Stimulated activated CD4-positive, alpha-beta T cell treated with anti-CD3 and anti-CD28 coated beads, Interleukin-4, amount 100 ng/mL, for 1 hour (primary cell): ENCODE measurements at places on chromosomes 1 and 21.

GRCh38 chr1:155324717-155325602 is 4.3 kb downstream of the RUSC1 start:
- DNase-seq, result peak; percentile 24

DNA sequence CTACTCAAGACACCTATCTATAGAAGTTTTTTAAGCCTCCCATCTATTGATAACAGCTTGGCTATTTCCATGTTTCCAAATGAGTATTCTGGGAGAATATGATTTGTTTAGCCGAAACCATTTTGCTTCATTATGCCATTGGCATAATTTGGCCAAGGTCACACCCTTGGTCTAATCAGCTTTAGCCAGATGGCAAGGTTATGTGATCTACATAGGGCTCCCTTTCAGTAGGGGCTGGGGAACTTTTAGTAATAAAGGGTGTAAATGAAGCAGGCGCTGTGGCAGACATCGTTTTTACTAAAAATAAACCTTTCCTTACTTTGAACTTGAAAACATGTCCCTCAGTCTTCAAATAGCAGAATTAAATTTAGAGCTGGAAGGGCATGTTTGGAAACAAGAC is 3.0 kb upstream of the PDC start:
- no peak for DNase-seq

- no peak for DNase-seq
Measured at GRCh38 chr1:243791586-243792267, 58.3 kb downstream of the AKT3 start.

- no peak for DNase-seq
Measured at GRCh38 chr21:35159881-35160280, 110.8 kb upstream of the RUNX1 start.

- DNase-seq, result no peak
Measured at GRCh38 chr1:22287946-22288520, 145.1 kb upstream of the WNT4 start.

DNA sequence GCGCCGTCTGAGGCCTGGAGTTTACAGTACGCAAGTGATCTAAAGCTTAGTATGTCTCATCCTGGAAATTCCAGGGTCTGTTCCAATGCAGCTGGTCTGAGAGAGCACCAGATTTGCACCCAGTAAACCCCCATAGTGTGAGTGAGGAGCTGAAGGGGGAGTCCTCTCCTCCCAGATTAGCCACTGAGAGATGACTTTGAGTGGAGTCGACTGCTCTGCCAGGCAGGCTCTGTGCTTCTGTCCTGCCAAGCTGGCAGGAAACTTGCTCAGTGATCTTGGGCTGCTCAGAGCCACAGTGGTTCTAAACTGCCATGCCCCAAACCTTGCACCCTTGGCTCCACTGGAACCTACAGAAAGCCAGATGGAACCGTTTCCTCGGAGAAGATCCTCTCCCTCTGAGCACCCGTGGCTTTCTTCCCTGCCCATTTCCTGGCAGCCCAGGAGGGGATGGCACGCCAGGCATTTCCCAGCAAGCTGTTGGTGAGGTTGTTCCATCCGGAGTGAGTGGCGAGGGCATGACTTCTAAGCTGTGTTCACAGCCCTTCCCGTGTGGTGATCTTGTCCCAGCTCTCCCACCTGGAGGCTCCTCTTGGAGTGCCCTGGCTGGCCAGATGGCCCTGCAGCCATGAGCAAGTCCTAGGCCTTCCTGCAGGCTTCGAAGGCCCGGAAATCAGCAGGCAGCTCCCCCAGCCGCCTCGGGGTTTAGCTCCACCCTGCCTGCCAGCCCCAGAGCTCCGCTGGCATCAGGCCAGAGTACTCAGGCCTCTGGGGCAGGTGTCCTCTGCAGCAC is 125.9 kb upstream of the VAMP3 start:
- no peak for DNase-seq

DNA sequence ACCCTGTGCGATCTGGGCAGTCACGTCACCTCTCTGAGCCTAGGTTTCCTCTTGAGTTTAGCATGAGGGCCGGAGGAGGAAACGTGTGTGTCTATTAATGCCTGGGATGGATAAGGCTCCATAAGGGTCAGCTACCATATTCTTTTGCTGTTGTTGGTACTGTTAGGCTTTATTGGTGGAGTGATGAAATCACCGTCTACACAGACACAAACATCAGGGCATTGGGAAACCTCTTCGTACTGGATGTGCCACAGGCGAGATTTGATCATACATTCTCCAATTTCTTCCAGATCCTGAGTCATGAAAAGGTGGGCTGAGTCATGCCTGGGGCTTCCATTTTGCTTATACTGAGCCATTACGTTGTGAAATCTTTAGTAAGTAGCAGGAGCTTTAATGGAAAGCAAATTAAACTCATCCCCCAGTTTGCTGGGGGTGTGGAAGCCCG is 24.9 kb upstream of the GRHL3 start:
- no peak for DNase-seq

DNA sequence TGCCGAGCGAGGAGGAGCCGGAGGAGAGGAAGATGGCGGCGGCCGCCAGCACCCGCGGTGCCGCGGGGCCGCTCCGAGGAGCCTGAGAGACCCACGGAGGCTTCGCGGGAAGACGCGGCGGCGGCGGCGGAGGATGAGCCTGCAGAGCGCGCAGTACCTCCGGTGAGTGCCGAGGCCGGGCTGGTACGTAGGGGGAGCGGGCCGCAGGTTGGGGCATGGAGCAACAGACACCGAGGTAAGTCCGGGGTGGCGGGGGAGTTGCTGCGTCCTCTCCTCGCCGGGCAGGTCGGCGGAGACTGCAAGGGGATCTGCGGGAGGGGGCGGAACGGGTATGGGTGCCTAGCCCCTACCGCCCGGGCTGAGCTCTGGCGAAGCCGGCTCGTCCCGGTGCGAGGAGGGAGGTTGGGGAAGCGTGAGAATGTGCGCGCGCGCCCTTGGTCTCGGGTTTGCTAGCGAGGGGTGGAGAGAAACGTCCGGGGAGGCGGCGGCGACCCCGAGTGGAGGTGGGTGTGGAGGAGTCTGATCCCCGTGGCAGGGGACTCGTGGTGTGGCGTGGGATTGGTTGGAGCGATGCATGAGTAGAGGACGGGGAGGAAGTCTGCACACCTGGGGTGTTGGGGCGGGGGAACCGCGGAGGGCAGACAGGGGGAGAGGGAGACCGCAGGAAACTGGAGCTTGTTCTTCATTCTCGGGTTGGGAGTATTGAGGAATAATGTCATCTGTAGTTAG is at the start of gene SMG7:
Gene SMG7 (plus strand): TSS at position 12 of the 729 bp plus-strand sequence. CDS start 122 bp downstream, at position 134.
- DNase-seq, result peak; percentile 59

DNA sequence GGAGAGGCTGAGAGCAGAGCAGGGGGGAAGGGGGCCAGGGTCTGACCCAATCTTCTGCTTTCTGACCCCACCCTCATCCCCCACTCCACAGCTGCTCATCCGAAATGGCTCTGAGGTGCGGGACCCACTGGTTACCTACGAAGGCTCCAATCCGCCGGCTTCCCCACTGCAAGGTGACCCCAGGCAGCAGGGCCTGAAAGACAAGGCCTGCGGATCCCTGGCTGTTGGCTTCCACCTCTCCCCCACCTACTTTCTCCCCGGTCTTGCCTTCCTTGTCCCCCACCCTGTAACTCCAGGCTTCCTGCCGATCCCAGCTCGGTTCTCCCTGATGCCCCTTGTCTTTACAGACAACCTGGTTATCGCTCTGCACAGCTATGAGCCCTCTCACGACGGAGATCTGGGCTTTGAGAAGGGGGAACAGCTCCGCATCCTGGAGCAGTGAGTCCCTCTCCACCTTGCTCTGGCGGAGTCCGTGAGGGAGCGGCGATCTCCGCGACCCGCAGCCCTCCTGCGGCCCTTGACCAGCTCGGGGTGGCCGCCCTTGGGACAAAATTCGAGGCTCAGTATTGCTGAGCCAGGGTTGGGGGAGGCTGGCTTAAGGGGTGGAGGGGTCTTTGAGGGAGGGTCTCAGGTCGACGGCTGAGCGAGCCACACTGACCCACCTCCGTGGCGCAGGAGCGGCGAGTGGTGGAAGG is 17.1 kb upstream of the HDAC1 start:
- DNase-seq, result no peak

GRCh38 chr21:38322311-38322950 is 65.6 kb downstream of the KCNJ15 start:
- no peak for DNase-seq

DNA sequence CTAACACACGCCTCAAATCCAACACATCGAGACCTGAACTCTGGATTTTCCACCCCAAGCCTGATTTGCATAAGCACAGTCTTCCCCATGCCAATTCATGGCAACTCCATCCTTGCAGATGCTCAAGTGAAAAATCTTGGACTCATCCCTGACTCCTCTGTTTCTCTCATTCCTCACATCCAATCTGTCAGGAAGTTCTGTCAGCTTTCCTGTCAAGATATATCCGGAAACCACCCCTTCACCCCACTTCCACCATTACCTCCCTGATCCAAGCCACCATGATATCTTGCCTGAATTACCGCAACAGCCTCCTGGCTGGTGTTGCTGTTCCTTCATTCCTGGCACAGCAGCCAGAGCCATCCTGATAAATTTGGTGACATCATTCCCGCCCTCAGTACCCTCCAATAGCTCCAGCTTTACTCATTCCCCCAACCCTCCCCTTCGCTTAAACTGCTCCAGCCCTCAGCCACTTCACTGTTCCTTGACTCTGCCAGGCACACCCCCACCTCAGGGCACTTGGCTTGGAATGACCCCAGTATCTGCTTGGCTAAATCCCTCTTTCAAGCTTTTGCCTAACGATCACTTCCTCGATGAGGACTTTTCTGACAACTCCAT is 17.4 kb downstream of the TCEA3 start:
- no peak for DNase-seq

- DNase-seq, result no peak
Measured at GRCh38 chr1:66283622-66284041, 250.3 kb upstream of the SGIP1 start.

- DNase-seq, result no peak
Measured at GRCh38 chr1:26787381-26787705, 407 bp upstream of the PIGV start.

DNA sequence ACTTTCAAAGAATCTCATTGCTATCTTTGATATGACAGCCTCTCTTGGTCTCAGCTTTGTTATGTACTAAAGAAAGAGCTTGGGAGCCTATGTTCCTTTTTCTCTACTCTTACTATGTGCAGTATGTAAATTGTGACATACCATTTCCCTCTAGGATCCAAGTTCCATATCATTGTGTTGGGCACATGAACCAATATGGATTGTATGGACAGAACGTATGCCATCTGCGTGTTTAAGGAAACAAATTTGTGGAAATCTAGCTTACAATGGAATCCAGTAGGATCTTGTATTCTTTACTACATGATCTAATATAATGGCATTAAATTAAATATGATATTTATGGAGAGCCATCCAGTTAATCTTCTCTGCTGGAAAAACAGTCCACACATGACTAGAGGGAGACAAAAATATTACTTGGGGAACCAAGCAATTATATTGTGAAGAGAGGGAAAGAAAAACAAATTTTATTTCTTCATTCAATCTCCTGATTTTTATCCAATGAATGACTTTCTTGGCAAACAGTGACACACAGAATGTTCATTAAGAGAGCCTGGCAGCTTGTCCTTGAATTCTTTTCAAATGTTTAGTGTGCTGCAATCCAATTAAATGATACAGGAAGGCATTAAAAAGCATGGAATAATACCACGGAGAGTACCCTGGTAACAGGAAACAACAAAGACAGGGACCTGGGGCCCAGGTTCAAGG is 106.5 kb upstream of the DAB1 start:
- DNase-seq, result no peak

DNA sequence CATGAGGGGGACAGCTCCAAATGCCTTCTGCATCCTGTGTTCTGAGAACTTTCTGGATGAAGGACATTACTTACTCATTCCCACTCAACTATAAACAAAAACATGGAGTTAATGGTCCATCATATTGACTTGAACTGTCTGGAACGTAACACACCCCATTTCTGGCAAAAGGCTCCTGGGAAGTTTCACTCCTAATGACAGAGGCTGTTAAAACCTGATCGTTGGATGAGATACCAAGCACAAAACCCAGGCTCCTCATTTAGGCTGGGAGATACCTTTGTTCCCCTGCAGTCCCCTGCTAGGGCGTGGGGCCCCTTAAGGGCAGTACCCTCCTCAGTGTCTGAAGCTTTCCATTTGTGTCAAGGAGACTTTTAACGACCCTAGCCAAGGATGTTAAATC is 78.9 kb downstream of the RHOU start:
- no peak for DNase-seq

- DNase-seq, result no peak
Measured at GRCh38 chr1:168121401-168122011, 15.2 kb downstream of the GPR161 start.

DNA sequence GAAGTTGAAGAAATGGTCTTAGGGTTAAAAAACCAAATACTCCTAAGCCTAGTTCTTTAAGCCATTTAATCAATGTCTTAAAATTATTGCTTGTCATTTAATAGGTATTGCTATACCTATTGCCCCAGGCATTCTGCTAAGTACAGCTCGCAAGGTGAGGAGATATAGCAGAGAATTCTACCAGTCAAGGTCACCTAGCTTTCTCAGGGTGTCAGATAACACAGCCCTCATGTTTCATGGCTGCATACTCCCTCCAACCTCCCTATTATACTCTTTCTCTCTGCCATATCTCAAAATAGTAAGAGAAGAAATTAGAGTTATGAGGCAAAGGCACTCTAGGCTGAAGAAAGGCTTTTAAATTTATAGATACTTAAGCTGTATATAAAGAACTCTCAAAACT is 68.4 kb upstream of the GPR88 start:
- no peak for DNase-seq

DNA sequence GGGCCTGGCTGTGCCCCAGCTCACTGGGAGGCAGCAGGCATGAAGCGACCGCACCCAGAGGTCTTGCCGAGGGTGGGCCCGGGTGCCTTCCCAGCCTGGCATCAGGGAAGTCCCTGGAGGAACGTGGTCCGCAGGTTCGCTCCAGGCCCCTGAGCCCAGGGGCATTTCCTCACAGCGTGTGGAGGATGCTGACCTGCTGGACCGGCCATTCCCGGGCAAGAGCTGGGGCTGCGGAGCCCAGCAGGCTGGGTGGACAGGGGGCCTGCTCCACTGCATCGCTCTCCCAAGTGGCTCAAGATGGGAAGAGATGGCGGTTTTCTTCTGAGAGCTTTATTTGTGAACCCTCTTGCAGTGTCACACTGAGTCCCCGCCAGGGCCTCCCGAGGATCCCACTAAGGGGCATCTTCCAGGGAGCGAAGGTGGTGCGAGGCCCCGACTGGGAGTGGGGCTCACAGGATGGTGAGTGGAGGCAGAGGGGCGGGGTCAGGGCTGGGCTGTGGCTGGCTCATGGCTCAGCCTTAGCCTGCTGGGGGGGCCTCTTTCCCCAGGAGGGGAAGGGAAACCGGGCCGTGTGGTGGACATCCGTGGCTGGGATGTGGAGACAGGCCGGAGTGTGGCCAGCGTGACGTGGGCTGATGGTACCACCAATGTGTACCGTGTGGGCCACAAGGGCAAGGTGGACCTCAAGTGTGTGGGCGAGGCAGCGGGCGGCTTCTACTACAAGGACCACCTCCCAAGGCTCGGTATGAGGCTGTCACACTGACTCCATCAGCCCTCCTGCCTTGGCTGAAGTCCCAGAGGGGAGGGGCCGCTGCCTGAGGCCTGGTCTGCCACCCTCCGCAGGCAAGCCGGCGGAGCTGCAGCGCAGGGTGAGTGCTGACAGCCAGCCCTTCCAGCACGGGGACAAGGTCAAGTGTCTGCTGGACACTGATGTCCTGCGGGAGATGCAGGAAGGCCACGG is 7.2 kb upstream of the MMP23B start:
- no peak for DNase-seq
